ENCODE measurements at places on chromosomes 5 and 9. TPM values are rescaled to one million over a fixed set of nuclear protein-coding genes. Genes with fewer than 3 reads are reported as not detected.

DNA sequence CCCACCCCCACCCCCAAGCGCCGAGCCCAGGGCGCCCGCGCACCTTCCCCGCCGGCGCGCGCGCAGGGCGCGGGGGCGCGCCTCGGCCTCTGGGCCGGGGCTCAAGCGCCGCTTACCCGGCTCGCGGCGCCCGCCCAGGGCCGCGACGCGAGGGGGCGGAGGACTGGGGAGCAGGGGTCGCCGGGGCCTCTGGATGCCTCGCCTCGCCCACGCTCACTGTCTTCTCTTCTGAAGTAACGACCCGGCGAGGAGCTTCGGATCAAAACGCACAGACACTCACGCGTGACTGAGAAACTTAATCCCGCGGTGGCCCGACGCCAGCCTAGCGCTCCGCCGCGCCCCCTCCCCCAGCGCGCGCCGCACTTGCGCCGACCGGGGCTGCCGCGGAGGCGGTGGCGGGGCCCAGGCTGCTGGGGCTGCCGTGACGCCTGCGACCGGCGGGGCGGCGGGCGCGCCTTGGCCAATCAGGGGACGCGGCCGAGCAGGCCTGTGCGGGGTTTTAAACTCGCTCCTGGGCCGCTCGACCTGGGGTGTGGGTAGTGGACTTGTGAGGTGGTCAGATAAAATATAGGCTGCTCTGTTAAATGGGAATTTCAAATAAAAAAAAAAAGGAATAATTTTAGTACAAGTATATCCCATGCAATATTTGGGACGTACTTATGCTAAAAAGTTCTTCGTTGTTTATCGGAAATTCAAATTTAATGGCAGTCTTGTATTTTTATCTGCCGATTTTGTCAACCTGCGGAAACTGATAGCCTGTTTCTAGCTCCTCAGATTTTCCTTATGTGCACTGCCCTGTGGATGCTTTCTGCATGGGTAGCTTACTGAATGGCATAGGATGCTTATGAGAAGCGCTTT, at the start of gene MPDZ:
TSS of gene MPDZ (minus strand) at position 409 of the 858 bp plus-strand sequence. CDS start 29,377 bp downstream, outside the sequence.
- DNase-seq = no peak

The GCNT4 gene
- total RNA-seq = 1.6 TPM

- DNase-seq = no peak
Measured at GRCh38 chr9:127935765-127936221, 1.9 kb downstream of the DPM2 start.

GRCh38 chr5:154377754-154378533, 67.9 kb upstream of the SAP30L start:
- no peak for DNase-seq

DNA sequence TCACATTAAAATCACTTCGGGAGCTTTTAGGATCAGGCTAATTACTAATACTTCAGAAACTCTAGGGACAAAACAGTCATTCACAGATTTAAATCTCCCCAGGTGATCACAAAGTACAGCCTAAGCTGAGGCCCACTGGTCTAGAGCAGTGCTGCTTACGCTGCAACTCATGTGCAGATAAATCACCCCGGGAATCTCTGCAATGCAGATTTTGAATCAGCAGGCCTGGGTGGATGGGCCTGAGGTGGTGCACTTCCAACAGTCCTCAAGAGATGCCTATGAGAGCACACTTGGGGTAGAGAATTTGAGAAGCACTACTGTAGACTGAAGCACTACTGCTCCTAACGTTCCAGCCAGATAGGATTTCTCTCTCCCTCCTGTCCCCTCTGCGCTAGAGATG, 28.4 kb downstream of the CSF1R start:
- DNase-seq = no peak

The OLFM1 gene
- not detected for total RNA-seq
